ENCODE measurements at places on chromosomes 1 and 21.

GRCh38 chr1:37672136-37672870, 20.0 kb upstream of the CDCA8 start:
- DNase-seq: no peak

DNA sequence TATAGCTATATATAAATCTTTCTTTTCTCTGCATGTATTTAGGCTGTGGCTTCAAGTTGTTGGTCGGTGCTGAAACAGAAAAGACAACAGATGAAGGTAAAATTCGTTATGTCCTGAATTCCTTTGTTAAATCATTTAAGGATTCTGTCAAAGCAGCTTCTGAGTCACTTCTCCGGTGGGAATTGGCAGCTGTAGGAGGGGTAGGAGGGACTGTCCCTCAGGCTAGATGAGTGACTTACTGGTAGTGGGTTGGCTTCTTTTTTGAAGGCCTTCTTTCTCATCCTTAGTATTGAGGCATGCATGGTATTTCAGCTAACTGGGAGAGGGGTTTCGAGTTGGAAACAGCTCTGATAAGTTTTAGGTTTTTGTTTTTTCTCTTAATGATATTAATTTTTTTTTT, 22.1 kb upstream of the NEXN start:
- DNase-seq: no peak

DNA sequence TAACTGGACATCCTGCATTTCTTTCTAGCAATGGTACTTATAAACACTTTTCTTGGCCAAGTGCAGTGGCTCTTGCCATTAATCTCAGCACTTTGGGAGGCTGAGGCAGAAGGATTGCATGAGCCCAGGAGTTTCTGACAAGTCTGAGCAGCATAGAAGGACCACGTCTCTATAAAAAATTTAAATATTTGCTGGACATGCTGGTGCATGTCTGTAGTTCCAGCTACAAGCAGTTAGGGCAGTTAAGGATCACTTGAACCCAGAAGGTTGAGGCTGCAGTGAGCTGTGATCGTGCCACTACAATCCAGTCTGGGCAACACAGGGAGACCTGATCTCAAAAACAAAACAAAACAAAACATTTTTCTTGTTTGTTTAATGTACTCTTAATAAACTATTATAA, 434.0 kb downstream of the PLA2G4A start:
- no peak for DNase-seq

DNA sequence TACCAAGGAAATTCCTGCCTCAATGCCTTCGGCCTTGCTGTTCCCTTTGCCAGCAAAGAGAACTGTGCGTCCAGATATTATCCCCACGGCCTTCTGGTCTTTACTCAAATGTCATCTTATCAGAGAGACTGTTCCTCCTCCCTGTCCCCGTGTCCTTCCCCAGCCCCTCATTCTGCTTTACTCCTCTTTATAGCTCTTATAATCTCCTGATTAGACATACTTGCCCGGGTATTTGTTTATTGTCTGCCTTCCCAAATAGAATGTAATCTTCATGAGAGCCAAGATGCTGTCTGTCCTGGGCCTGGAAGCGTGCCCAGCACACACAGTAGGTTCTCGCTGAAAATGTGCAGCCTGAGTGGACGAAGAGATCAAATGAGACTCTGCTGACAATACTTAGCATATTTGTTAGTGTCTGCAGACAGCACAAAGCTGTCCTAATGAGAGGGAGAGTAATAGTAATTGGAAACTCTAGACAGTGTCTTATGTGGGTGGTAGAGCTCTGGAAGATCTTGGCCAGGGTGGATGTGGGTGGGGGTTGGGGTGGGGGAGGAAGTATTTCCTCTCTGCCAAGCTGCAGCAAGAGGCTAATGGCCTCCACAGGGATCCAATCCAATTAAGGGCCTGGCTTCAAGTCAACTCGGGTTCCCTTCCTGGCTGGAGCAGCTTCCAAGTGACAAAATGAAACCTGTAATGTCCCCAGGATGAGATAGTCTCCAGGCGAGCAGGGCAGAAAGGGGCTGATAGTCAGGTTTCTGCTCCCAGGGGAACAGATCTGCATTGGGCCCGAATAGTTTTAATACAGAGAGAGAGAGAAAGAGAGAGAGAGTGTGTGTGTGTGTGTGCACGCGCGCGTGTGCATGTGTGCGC, 9.5 kb upstream of the CLIC4 start:
- no peak for DNase-seq

GRCh38 chr21:35868005-35868868, 192.1 kb downstream of the SETD4 start:
- no peak for DNase-seq

DNA sequence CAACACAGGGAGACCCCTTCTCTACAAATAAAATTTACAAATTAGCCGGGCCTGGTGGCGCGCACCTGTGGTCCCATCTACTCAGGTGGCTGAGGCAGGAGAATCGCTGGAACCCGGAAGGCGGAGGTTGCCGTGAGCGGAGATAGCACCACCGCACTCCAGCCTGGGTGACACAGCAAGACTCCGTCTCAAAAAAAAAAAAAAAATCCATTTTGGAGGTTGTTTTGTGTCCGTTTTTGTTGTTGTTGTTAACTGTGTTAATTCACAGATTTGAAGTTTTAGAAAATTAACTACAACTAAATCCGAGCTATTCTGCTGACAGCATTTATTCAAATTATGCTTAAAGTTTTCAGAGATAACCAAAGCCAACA, 618 bp downstream of the CLCC1 start:
- no peak for DNase-seq

DNA sequence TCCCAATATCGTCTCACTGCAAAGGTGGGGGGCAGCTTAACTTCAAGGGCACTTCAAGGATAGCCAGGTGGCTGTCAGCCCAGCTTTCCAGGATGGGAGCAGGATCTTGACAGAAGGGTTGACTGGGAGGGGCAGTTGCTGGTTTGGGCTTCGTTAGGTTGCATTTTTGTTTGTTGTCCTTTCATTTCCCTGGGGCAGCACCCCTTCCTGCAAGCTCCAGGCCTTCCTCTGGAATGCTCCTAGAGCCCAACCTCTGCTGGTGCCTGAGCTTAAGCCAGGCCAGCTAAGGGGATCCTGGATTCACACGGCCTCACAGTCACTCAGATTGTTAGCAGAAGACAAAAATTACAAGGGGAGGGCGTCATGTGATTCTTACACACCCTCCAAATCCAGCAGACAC, 4.1 kb upstream of the OLIG2 start:
- DNase-seq: no peak

DNA sequence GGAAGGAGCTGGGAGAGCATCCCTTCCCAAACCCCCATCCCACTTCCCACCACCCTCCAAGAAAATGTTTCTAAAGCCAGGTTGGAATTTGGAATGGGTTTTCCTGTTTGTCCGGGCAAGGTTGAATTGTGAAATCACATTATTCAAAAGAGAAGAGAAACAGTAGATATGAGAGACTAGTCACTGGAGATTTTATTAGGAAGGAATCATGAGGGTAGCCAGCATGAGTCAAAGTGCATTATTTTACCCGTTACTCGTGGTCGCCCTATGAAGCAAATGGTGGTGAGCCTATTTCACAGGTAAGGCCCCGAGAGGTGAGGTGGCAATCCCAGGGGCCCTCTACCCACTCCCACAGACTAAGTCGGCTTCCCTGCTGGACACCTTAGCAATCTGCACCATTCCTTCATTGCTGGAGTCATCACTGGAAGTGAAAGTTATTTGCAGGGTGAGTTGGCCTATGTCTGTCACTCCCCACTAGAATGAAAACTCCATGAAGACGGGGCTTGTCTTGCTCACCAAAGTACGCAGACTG, 52.8 kb downstream of the TOMM20 start:
- no peak for DNase-seq

DNA sequence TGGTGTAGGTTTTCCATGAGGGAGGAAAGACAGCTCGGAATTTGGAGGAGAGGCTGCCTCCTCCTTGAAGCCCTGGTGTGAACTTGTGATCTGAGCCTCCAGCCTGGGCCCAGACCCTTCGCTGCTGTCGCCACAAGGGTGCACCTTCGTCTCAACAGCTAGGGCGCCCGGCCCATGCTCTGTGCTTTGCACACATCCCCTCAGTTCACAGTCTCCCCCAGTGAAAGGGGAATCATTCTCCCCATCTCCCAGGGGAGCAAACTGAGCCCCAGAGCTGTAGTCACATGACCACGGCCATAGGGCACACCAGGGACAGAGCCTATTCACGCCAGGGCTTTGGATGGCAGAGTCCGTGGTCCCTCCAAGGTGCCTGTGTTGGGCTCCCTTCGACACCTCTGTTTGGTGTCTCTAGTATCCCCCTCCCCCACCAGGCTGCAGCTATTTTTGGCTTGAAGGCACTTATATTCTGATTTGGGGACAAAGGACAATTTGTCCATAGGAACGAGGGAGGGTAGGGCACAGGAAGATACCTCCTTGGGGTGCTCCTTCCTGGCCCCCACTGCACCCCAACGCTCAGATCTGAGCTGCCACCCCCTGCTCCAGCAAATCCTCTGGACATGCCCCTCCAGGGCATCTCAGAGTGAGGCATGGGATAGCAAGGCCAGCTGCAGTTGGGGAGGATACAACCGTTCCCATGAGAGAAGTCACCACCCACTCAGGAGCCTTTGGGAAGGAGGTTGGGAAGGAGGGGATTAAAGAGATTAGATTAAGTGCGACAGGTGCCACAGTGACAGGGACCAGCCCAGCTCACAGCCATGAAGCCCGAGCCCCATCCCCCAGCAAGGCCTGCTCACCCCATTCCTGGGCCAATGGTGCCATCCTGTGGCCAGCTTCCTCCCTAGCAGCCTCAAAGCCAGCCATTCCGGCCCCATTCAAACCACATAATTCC, 15.7 kb downstream of the MATN1 start:
- peak; percentile 41 for DNase-seq

DNA sequence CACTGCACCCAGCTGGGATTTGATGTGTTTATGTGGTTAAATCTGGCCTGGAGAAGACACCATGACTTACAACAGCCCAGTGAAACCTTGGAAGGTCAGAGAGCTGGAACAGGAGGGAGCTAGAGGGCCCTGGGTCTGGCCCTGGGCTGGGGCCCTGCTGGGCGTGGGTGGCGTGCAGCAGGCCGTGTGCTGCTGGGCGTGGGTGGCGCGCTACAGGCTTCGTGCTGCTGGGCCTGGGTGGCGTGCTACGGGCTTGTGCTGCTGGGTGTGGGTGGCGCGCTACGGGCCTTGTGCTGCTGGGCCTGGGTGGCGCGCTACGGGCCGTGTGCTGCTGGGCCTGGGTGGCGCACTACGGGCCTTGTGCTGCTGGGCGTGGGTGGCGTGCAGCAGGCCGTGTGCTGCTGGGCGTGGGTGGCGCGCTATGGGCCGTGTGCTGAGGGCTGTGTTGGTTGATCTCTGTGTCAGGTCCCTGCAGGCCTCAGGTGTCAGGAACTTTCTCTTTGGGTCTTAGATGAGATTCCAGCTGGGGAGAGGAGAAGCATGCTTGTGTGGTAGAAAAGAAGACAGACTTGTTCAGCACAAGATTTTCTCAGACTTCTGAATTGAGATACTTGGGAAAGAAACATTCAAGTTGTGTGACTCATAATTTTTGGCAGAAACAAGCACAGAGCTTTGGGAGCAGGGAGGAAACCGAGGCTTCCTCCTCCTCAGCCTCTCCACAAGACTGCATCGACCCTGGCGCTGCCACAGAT, 66.0 kb downstream of the COL18A1 start:
- DNase-seq: no peak

DNA sequence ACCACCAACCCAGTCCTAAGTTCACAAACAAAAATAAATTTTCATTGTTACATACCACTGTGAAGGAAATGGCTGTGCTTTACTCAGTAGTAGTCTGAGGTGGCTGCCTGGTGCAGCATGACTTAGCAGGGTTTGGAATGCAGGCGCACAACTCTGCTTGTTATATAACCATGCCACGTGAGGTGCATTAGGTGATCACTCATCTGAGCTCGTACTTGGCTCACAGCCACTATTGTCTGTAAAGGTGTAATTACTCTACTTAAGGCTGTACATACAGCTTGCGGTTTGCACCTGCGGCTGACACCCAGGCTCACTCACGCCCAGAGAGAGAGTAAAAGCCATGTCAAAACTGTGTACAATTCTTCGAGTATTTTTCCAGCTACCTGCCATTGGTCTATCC, 599.4 kb downstream of the LTN1 start:
- no peak for DNase-seq

DNA sequence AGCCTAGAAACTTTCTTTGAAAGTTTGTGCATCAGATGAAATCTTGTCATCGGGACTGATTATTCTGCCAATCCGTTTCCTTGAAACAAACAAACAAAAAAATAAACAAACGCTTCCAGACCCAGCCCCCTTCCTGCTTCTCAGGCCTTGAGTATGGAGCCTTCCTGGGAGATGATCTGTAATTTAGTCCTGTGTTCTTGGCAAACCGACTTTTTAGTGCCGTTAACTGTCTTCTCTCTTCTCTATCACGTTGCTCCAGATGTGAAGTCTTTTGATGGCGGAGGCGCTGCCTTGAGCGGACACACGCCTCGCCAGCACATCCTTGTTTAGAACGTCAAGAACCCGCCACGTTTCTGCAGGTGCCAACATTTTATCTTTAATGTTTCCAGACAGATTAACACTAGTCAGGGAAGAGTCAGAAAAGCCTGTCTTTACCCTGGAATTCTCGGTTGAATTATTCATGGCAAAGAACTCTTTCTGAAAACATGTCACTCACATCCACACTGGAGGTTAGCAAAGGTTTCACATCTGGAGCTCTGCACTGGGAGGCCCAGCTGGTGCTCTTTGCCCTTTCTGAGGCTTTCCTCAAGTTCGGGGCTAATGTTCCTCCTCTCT, 265.7 kb upstream of the C1orf174 start:
- DNase-seq: no peak

- no peak for DNase-seq
Observed at GRCh38 chr1:63343922-63344321, 21.6 kb downstream of the FOXD3 start.
